SJSA1 (cell line): ENCODE measurements at places on chromosomes 7 and 10.

GRCh38 chr7:45717537-45718235 is 143.5 kb downstream of the ADCY1 start:
- DNase-seq = peak; percentile 24

GRCh38 chr7:42461537-42461936 is 224.5 kb upstream of the GLI3 start:
- no peak for DNase-seq

DNA sequence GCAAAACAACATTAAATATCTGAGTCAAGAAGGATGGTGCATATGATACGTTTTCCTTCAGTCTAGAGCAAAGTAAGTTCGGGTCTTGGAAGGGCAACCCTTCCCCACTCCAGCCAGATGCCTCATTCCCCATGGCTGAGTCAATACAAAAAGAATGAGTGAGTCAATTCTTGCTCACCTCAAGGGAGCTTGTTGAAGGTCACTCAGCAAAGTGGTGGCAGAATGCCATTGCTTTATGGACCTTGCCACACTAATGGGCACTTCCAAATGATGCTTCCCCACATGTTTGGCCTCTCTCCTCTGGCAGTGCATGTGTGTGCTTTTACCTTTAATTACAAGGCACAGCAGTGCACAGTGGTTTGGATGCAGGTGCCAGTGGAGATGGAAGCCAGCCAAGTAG is 296.5 kb downstream of the SORCS3 start:
- DNase-seq = no peak

DNA sequence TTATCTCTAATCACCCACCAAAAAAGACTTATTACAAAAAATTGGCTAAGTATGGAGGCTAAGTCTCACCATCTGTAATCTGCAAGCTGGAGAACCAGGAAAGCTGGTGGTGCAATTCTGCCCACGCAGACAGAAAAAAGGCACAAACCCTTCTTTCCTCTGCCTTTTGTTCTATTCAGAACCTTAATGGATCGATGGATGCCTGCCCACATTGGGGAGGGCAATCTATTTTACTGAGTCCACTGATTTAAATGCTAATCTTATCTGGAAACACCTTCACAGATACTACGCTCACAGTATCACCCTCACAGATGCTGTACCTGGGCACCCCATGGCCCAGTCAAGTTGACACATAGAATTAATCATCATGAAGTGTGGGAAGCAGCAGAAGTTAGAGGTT is 10.2 kb downstream of the IGFBP3 start:
- DNase-seq = no peak

DNA sequence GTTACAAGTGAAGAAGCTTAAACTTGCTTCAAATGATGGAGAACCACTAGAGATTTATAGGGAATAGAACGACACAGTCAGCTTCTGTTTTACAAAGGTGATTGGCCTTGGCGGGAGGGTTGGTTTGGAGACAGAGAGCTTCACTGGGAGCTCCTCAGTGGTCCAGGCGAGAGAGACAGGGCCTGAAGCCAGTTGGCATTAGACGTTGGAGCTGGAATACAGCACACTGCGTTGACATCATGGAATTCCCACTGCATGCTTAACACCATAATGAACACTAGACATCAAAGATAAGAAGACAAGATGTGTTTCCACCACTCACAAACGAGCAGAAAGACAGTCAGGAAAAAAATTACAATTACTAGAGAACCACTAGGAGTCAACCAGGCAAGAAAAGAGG is 67.8 kb downstream of the TBXAS1 start:
- no peak for DNase-seq

GRCh38 chr7:33053721-33054120 is 8.9 kb downstream of the NT5C3A start:
- DNase-seq = no peak

- DNase-seq = no peak
Observed at GRCh38 chr10:11335167-11335652, 276.2 kb downstream of the USP6NL start.

DNA sequence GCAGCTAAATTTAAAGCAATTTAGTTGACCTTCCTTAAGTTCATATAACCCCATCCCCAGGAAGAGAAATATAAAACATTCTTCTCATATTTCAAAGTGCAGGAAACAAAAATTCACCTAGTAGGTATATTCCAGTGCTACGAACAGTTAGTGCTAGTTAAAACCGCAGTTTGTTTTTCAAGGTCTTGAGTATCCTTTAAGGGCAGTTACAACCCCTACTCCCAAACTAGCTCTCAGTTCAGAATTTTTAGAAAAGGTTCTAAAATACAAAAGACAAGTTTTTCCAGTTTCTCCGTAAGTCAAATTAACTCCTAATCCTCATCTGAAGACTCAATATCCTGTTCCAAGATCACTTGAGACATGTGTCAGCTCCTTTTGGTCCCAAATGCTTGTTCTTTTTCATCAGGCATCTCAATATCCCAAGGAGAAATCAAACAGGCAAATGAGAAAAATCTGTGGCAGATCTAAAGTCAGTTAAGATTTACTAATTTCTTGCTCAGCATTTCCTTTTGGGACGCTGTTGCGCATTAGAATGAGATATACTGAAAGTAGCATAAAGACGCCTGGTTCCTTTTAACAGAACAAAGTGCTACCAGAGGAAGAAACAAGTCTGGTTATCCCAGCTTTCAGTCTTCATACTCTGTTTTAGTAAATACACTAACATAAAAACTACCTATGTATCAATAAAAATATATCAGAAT is 51.8 kb downstream of the ARHGAP12 start:
- DNase-seq = no peak

GRCh38 chr7:5421714-5422395 is 1.8 kb downstream of the TNRC18 start:
- peak; percentile 85 for DNase-seq
